Esophagus squamous epithelium (tissue), 5 donors: ENCODE measurements at places on chromosomes 5 and 9.

GRCh38 chr9:116942593-116943061 is 255.5 kb downstream of the TRIM32 start:
- DNase-seq, result no peak

GRCh38 chr5:9495121-9495520 is 50.8 kb downstream of the SEMA5A start:
- no peak for DNase-seq

DNA sequence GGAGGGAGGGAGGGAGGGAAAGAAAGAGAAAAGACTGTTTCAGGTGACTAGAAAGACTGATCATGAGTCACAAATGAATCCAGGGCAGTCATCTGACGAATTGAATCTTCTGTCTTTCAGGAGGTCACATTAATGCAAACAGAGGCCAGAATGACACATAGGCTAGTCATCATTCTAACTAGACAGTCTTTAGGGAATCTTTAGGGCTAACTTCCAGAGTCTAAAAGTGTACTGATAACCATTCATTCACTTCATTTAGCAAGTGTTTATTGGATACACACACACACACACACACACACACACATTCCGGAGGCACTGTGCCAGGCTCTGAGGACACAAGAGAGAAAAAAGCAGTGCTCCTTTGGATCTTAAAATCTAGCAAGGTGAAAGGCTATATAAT is 156.7 kb downstream of the EBF1 start:
- no peak for DNase-seq

GRCh38 chr9:128877852-128878251 is 3.9 kb downstream of the KYAT1 start:
- no peak for DNase-seq
